ENCODE measurements at places on chromosomes 13 and 19.
A peak's percentile ranks its signal among the peaks of the same experiment; 100 is the strongest.

GRCh38 chr13:111372651-111373425, 52.4 kb downstream of the TEX29 start:
- H3K27me3 ChIP-seq: peaks cover 39% of the 10 kb centered on the region
- DNase-seq: no peak
- no peak overlapping the region for H3K4me3 ChIP-seq
- no peaks in the 10 kb centered on the region for H3K36me3 ChIP-seq

- DNase-seq: peak; percentile 29
- H3K36me3 ChIP-seq: no peaks in the 10 kb centered on the region
- H3K4me3 ChIP-seq: no peak overlapping the region
- no peaks in the 10 kb centered on the region for H3K4me1 ChIP-seq
- H3K27me3 ChIP-seq: no peaks in the 10 kb centered on the region
These were observed 703.3 kb upstream of the ARGLU1 start for GRCh38 chr13:107271227-107271626.

- no peak overlapping the region for H3K27ac ChIP-seq
- H3K4me1 ChIP-seq: no peaks in the 10 kb centered on the region
- no peak for DNase-seq
- no peaks in the 10 kb centered on the region for H3K36me3 ChIP-seq
- H3K27me3 ChIP-seq: no peaks in the 10 kb centered on the region
These were observed 8.8 kb downstream of the INAFM1 start for GRCh38 chr19:47283405-47284059.

DNA sequence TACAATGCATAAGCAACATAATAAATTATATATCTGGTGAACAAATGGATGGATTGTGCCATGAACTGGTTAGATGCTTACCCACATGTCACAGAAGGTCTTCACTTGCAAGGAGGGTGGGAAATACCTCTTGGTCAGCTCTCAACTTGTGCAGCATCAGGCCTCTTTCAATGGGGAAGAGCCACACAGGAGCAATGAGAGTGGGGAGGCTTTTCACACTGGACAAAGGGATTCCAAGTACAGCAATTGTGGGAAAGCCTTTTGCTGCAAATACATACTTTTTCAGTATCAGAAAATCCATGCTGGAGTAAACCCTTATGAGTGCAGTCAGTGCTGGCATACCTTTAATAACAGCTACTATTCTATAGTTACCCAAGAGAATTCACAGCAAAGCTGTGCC, 11.8 kb upstream of the ZNF543 start:
- DNase-seq: no peak
- H3K27ac ChIP-seq: no peak overlapping the region
- no peak overlapping the region for H3K4me3 ChIP-seq
- no peaks in the 10 kb centered on the region for H3K27me3 ChIP-seq

All from PC-3 (cell line).